Stimulated activated naive CD8-positive, alpha-beta T cell treated with anti-CD3 and anti-CD28 coated beads, Interleukin-15, amount 100 ng/mL, for 72 hours (primary cell): ENCODE measurements at places on chromosomes 3 and 15.

GRCh38 chr3:10240799-10241198 is 7.5 kb upstream of the TATDN2 start:
- DNase-seq = no peak

DNA sequence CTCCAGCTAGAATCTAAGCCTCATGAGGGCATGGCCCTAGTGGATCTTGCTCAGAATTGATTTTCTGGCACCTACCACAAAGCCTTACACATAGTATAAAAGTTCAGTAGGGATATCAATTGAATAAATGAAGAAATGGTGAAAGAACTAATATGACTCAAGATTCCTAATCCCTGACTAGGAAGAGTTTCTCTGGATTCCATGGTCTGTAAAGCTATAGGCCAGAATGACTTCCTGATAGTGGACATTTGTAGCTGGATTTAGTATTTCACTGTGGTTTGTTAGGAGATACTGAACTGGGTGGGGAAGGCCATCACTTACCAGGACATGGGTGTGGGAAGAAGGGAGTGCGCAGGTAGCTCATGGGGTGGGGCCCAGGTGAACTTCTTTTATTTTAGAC is 168.9 kb downstream of the RAP2B start:
- DNase-seq = no peak

- DNase-seq = no peak
These were observed 7.5 kb upstream of the MEIS2 start for GRCh38 chr15:37107744-37108380.

GRCh38 chr15:43775411-43775965 is 1.3 kb downstream of the ELL3 start:
- no peak for DNase-seq

GRCh38 chr3:30522476-30522875 is 83.9 kb upstream of the TGFBR2 start:
- no peak for DNase-seq

DNA sequence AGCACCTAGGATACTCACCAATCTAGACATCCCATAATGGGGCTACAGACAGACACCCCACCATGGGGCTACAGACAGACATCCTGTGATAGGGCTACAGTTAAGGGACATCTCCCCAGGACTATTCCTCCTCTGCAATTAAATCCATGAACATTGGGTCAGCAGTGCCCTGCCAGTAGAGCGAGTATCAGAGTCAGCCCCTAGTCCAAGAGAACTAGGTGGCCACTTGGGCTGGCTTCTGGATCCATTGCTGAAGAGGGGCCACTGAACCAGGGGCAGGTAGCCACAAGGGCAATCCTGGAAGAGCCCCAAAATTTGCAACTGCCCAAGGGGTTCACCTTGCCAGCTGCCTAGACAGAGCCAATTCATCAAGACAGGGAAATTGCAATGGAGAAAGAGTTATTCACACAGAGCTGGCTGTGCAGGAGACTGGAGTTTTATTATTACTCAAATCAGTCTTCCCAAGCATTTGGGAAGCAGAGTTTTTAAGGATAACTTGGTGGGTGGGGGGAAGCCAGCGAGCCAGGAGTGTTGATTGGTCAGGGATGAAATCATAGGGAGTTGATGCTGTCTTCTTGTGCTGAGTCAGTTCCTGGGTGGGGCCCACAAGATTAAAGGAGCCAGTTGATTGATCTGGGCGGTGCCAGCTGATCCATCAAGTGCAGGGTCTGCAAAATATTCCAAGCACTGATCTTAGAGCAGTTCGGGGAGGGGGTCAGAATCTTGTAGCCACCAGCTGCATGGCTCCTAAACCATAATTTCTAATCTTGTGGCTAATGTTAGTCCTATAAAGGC is 170.2 kb upstream of the SMAD3 start:
- no peak for DNase-seq

GRCh38 chr3:50583897-50584296 is 14.6 kb downstream of the HEMK1 start:
- DNase-seq = no peak

- no peak for DNase-seq
These were observed 222.7 kb downstream of the ARPP21 start for GRCh38 chr3:35862057-35862456.

GRCh38 chr15:65938604-65939003 is 69.3 kb downstream of the RAB11A start:
- no peak for DNase-seq

DNA sequence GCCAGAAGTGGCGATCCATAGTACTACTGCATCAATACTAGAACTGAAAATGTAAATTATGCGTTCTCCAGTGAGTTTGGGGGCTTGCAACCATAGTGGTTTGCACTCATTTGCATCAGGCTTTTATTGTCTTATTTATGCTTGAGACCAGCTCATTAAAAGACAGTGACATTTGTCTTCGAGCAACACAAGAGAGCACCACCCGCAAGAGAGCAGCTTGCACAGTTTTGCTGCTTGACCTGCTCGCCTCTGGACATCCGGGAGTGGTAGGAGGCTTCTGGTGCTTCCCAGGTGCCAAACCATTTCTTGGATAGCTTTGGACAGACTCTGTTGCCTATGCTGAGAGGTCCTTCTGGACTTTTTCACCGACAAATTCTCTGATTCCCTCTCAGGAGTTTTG is 294.6 kb downstream of the MEX3B start:
- no peak for DNase-seq

GRCh38 chr3:154421083-154421482 is 8.9 kb downstream of the GPR149 start:
- DNase-seq = no peak

- peak; percentile 83 for DNase-seq
These were observed 75.2 kb upstream of the ACAD9 start for GRCh38 chr3:128804017-128804810.

DNA sequence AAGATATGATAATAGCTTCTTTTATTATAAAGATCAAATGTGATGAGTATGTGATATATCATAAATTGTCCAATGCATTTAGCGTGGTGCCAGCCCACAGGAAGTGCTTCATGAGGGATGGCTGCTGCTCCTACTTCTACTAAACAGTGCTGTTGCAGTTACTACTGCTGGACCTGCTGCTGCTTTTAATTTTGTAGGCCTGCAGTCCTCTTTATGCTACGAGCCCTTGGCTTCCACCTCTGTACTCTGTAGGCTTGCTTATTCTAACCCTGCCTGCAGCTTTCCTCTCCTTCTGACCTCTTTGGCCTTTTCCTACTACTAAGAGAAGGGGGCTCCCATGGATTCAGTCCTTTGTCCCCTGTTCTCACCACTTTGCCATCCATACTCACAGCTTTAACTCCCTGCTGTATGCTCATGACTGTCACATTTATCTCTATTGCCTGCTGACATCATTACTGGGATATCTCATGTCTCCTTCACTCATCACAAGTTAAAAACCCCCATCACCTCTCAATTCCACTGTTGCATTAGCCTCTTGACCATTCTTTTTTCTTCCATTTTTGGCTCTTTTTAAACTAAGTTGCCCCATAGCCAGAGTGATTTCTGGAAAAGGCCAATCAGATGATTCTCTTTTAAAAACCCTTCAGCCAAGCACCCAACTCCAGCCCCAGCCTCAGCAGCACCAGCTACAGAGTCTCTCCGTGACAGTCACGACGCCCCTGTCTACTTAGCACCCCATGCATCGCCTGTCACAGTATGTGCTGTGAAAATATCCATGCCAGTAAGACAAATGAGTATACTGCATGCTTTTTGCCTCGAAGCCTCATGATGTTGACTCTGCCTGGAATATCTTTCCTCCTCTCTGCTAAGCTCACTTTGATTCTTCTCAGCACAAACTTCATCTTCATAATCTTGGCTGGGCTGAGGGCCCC is 56.3 kb downstream of the PLCL2 start:
- no peak for DNase-seq

- DNase-seq = no peak
These were observed 26.2 kb downstream of the SLC12A8 start for GRCh38 chr3:125186261-125186787.

DNA sequence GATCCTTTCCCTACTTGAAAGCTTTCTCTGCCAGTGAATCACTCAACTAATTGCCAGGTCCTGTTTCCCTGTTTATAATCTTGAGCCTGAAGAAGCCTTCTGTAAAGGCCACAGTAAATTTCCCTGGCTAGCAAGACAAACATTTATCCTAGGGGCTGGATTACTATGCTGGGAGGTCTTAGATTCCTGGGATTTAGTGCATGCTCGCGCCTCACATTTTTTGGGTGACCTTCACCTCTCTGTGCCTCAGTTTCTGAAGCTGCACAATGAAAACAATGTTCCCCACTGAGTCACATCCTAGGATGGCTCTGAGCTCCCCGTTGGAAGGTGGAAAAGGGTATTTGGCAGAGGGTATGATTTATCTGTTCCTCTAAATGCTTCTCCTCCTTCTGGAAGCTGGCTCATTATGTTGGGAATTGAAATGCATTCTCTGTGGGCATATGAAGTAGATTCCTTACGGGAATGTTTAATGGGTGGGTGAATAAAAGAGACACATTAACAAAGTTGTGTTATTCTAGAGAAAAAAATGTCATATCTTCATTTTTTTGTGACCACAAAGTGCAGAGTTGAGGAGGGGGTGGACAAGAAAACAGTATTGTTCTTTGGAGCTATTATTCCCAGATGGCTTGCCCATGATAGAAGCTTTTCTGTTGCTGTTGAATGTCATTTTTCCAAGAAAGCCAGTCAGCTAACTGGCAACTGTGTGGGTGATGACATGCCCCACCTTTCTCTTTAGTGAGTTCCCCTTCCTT is 32.4 kb downstream of the LSM3 start:
- DNase-seq = no peak

GRCh38 chr3:177195242-177195991 is 1.9 kb downstream of the TBL1XR1 start:
- DNase-seq = no peak

DNA sequence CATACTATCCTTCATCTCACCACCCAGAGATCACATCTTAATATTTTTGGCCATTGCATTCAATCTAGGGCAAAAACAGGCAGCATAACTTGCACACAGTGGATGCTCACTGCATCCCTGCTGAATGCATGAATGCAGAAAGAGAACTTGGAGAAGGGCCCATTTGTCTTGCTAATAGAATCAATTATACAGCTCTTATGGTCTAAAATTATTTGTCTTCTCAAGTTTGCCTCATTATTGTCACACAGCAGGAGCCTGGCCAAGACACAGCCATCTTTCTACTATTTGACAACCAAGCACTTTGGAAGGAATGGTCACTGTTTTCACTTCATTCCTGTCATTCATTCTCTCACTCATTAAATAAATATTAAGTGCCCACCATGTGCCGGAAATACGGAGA is 1.2 kb upstream of the ARHGEF26 start:
- DNase-seq = no peak

- no peak for DNase-seq
These were observed 1.8 kb upstream of the RTP3 start for GRCh38 chr3:46495901-46496456.

DNA sequence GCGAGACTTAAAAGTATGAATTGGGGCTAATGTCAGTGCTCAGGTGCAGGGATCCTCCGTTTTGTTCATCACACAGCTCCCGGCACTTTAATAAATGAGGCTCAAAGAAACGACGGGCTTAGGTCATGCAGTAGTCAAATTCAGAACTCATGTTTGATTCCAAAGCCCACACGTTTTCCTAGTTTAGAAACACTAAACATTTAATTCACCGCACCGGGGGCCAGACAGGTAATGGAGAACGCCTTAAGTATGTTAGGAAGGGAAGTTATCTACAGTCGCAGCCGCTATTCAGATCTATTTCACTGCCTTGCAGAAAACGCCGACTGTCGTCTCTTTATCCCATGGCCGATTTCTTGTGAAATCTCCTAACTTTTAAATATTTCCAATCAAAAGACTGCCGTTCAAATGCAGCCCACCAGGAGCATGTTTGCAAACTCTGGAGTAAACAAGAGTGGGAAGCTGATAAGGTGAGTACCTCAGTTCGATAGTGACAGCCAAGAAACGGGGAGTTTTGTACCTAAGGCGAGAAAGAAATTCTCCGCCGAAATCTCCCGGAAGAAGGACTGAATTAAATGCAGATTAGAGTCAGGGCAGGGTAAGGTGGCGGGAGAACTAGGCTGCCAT is 569 bp downstream of the HIGD2B start:
- DNase-seq = no peak

GRCh38 chr3:12627370-12627769 is 36.5 kb downstream of the RAF1 start:
- DNase-seq = no peak

DNA sequence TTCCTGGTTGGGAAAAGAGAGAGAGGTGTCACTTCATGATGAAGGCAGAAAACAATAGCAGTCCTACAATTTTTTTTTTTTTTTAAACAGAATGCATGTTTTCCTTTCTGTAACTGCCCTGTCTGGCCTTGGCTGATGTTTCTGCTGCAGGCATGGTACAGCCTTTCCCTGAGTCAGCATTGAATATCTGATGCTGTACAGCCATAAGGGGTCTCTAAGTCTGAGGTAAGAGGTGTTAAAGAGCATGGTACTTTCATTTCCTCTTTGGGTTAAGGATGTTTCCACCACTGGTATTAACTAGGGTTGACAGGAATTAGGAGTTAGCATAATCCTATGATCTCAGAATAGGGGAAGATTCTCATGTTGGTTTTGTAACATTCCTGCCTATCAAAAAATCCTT is 147.4 kb downstream of the CHST2 start:
- DNase-seq = no peak

DNA sequence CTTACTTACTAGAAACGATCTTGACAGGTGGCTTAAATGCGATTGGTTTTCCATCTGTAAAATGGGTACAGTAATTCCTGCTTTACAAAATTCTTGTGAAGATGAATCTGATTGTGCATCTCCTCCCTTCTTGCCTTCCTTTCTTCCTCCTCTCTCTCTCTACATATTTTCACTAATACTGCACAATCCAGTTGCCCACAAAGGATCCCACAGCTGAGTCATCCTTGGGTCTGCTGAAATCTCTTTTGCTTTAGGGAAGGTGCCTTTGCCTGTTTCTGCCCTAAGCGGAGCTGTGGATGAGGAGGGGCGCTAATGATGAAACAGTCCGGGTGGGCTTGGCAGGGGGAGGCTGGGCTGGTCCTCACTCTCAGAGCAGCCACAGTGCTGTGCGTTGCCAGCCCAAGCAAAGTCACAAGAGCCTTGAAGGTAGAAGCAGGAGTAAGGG is 46.1 kb downstream of the AMOTL2 start:
- no peak for DNase-seq

- DNase-seq = no peak
These were observed 11.7 kb upstream of the NR2E3 start for GRCh38 chr15:71798641-71799040.

DNA sequence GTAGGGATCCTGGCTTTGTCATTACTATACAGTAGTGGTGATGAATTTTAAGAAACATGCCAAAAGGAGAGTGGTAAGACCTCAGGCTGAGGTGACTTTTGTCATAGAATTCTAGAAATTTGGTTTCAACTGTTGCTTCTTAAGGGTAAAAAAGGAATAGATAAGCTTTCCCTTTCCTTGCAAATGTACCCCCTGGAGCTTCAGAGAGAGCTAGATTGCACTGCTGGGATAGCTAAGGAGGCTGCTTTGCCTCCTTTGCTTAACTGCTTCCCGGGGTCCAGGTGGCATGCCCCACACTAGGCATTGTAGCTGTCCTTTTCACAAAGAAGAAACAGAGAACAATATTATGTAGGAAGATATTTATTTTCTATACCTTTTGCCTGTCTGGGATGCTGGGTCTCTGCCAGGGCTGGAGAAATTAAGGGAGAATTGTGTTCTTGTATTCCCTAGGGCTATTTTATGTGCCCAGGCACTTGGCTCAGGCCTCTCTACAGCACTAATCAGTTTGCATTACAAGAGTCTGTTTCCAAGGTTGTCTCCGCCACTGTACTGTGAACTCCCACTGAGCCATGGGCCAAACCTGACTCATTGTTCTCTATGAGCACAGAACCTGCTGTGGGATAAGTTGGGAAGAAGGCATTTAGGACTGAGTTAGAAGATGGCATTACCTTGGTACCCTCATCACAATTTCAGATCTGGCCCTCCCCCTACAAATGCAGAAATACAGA is 460.0 kb downstream of the PDCD6IP start:
- DNase-seq = no peak
